Natural killer cell treated with Interleukin-12 subunit alpha and Interleukin-12 subunit beta and Interleukin-15 and Interleukin-18, amount 100 ng/mL, for 72 hours (primary cell): ENCODE measurements at places on chromosomes 16 and 17.

- DNase-seq: no peak
These were observed 24.6 kb upstream of the GUCY2D start for GRCh38 chr17:7977805-7978204.

GRCh38 chr17:82338858-82339633, 5.5 kb upstream of the SECTM1 start:
- no peak for DNase-seq

DNA sequence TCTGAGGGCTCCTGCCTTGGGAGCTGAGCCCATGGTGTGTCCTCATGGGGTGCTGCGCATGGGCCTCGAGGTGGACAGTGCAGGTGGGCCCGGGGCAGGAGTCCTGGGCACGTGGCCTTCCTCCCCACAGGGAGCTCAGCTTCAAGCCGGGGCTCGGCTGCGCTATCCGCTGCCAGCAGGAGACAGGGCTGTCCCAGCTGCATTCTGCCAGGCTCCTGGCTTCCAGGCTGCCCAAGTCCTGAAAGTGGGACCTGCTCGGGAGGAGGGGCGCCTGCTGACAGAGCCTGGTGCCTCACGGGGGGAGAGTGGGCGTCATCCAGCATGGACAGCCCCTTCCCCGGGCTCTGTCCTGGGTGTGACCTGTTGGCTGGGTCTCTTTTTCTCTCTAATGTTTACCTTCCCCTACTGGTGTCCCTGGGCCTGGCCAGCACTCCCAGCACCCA, 7.1 kb downstream of the TRAF7 start:
- DNase-seq: no peak

- DNase-seq: no peak
These were observed 52.3 kb downstream of the CYB5D2 start for GRCh38 chr17:4195306-4195705.
